ENCODE measurements at places on chromosomes 6 and 20.

DNA sequence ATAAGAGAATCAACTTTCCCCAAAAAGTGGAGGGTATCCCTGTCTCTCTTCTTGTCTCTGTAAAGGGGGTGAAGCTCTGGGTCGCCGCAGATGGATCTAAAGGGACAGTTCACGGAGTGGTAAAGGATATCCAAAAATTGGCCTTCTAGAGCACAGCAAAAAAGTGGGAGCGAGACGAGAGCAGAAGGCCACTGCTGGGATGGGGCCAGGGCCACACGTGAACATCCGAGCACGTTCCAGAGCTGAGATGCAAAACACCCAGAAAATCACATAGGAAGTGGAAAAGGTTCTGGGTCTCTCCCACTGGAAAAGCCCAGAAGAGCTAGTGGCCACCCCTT lies 837 bp downstream of the TRAM2 start:
- no peak for DNase-seq

- DNase-seq, result no peak
These were observed 23.1 kb upstream of the VIP start for GRCh38 chr6:152727507-152727906.

DNA sequence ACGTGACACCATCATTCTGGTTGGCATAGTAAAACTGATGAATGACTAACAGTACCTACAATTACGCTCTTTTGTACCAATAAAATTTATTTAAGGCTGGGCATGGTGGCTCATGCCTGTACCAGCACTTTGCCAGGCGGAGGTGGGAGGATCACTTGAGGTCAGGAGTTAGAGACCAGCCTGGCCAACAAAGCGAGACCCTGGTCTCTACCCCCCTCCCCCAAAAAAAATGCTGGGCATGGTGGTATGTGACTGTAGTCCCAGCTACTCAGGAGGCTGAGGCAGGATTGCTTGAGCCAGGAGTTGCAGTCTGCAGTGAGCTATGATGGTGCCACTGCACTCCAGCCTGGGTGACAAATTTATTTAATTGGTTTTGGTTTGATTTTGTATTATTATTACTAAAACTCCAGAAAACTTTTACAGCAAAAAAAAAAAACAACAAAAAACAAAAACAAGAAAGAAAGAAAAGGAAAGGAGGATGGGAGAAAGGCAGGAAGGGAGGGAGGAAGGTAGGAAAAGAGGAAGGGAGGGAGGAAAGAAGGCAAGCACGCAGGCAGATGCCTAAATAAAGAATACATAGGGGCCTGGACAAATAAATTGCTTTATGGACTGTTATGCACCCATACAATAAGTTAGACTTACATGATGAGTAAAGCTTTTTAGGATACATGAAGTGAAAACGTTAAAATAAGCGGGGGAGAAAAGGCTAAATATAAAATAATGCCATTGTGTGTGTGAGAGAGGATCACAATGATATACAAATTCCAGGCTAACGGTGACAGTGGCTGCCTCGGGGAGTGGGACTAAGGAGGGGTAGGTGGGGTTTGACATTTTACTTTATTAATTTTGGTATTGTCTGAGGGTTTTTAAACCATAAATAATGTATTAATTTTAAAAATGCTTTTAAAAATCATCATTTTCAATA lies 682 bp upstream of the ZSCAN9 start:
- no peak for DNase-seq

- DNase-seq, result no peak
These were observed 30.7 kb downstream of the C6orf163 start for GRCh38 chr6:87375315-87375714.

DNA sequence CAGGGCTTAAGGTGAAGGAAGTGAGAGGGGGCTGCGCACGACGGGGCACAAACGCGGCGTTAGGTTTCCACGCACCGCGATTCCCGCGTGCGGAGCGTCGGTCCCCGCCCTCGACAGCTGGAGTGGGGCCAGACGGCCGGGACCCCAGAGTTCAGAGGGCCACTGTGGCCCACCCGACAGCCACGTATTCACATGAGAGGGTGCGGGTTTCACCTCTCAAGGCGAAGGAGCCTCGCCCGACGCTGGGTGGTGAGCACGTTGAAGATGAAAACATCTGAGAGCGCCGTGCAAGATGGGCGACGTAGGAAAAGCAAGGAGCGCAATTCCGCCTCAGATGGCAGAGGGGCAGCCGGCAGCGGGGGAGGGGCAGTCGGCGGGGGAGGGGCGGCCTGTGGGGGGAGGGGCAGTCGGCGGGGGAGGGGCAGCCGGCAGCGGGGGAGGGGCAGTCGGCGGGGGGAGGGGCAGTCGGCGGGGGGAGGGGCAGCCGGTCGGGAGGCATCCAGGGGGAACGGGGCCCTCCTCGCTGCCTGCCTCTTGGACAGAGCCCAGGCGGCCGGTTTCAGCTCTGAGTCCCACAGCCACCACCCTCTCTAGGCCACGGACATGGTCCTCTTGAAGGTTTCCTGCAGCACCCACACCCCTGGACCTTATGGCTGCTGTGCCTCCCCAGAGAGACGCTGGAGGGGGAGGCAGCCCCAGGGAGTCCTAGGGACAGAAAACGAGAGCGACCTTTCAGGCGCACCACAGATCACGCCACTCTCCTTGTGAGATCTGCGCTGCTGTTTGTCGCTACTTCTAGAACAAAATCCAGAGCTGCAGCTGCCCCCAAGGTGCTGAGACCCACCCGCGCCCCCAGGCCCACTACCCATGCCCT lies 113.7 kb downstream of the DLL1 start:
- peak; percentile 23 for DNase-seq

DNA sequence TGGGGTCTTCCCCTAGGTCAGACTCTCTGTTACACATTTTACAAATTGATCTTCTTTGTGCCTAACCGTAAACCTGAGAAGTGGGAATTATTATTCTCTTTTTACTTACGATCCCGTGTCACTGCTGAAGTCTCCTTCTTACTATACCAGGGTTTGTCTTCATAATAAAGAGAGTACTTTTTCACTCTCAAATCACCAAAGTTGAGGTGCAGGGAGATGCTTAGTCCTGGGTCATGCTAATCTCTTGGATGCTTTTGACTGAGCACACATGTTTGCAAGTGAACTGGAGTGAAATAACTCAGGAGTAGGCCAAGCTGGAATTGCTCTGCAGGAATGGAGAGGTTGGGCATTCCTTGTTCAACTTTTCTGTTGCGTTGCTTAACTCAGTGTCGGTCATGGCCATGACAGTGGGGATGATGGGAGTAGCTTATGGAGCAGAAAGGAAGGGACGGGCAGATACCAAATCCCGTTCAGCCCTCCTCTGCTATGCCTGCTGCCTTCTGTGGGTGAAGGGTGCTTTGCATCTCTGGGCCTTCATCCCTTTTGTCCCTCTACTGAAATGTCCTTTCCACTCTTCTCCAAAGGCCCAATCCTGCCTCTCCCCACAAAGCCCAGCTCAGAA lies 15.2 kb upstream of the TAGAP start:
- no peak for DNase-seq

GRCh38 chr6:35745509-35745908 lies 8.7 kb downstream of the ARMC12 start:
- DNase-seq, result no peak

DNA sequence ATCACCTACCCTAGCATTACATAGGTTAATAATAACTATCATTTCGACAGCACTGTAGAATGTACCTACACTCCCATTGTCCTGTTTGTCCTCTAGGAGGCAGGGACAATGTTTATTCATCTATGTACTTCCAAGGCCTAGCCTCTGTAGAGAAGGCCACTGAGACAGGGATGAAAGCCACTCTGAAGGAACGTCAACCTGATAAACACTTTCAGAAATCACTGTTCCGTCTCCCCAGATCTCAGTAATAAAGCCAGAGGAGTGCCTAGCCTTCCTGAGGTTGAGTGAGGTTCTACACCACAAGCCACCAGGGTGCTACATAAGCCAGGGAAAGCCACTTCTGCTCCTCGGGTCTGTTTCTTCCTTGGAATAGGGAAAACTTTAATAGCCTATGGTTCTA lies 44.8 kb downstream of the POPDC3 start:
- no peak for DNase-seq

GRCh38 chr6:84033523-84034451 lies at the start of gene MRAP2:
TSS of gene MRAP2 (plus strand) at chr6:84033772. CDS start at chr6:84055319, 21,547 bp downstream.
- peak; percentile 41 for DNase-seq

- peak; percentile 72 for DNase-seq
These were observed 38.1 kb downstream of the B4GALT5 start for GRCh38 chr20:49675368-49676151.

GRCh38 chr6:110661414-110661813 lies 153.9 kb downstream of the CDK19 start:
- DNase-seq, result no peak

- DNase-seq, result no peak
These were observed 18.3 kb upstream of the CITED2 start for GRCh38 chr6:139392794-139393193.

DNA sequence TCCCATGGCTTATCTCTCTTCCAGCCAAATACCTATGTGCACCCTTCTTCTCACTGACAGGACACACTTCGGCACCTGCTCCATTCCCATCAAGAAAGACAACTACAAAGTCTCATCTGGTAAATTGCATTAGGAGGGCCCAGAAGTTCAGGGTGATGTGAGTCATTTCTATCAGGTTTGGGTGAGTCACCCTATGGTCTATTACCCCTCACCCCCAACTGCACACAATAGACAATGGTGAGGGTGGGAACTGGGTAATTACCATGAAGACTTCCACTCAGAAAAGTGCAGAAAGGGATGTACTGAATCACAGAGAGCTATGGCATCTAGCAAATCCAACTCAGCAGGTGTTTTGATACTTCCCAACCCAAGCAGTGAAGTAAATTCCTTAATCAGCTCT lies 54.8 kb downstream of the OPN5 start:
- DNase-seq, result peak; percentile 30

- no peak for DNase-seq
These were observed 548.7 kb upstream of the MAP3K7 start for GRCh38 chr6:91135406-91136103.

DNA sequence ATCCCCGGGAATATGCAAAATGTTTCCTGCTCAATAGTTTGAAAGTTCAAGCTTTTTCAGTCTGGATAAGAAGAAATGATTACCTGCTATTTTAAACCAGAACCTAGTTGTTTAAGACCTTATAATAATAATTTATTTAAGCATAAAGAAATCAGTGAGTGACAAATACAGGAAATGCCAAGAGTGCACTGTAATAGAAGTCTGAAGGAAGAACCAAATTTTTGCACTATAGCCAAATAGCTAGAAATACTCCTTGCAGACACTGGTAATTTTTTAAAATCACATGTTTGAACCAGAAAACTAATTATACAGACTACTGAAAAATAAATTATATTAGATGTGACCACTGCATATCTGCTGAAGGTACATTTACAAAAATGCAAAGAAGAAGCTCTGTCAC lies 93.2 kb downstream of the MMS22L start:
- no peak for DNase-seq

- no peak for DNase-seq
These were observed 149.4 kb downstream of the ZMYND8 start for GRCh38 chr20:47206962-47207641.

GRCh38 chr6:109373762-109374161 lies 8.5 kb downstream of the CD164 start:
- no peak for DNase-seq

DNA sequence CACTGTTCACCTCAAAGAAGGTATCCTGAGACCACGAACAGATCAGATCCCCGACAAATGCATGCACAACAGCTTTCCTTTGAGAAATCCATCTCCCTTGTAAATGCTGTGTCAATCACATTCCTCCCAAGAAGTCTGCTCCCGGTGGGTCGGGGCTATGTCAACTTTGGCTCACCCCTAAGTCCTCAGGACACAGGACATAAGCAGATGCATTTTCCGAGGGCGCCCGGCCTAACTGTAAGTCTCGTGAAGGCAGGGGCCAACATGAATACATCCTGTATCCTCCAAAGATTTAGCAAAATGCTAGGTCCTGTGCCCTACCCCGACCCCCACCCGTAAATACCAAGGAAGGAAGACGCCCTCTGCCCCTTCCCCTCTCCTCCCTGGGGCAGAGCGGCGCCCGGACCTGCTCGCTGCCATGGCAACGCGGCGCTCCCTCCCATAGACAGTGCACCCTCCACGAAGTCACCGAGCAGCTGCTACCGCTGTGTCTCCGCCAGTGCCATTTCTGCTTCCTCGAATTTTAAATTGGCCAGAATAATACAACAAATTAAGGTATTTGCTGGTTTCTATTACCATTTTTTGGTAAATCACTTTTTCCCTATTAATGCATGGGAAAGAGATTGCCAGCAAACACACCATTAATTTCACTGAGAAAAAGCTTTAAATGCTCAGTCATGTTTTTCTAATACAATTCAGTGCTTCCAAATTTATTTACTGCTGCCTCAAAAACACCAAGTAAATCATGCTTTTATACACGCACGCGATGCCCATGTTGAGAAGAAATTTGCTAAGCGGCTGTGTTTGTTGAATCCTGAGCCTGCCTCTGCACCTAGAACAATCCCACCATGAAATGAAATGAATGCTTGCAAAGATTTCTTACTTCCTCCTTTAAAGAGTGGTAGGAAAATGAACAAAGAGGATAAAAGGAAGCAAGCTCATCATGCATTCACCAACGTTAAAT lies 100.6 kb downstream of the PCSK2 start:
- DNase-seq, result no peak

DNA sequence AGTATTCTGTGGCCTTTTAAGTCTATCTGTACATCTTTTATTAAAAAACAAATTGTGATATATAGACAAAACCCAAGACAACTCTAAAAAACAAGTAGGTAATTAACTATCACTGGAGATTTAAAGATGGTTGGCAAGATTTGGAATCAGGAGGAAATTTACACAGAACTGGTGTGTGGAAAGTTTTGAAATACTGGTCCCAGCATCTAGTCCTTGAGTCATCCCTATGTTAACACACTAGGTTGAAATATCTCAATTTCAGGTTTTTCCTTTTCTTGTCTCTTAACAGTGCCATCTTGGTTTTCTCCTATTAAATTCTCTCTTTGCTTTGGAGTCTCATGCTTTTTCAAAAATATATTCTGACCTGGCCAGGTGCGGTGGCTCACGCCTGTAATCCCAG lies 27.5 kb downstream of the SASH1 start:
- no peak for DNase-seq

GRCh38 chr6:46129291-46129628 lies 529 bp upstream of the ENPP4 start:
- DNase-seq, result no peak

DNA sequence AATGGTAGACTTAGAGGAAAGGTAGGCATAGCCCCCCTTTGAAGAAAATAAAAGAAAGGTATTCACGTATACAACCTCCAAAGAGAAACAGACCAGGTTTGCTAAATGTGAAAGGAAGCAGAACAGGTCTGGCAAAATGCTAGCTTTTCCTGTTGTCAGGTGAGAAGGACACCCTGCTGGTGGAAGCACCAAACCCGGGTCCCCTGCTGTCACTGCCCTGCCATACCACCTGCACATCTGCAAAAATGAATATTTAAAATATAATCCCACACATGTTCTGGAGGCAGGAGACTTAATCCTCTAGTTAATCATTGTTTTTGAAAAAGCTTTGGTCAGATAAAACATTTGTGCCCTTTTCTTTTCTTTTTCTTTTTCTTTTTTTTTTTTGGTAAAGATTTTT lies 48.9 kb upstream of the OLIG3 start:
- DNase-seq, result no peak
